ENCODE measurements at places on chromosomes 6 and 20.

DNA sequence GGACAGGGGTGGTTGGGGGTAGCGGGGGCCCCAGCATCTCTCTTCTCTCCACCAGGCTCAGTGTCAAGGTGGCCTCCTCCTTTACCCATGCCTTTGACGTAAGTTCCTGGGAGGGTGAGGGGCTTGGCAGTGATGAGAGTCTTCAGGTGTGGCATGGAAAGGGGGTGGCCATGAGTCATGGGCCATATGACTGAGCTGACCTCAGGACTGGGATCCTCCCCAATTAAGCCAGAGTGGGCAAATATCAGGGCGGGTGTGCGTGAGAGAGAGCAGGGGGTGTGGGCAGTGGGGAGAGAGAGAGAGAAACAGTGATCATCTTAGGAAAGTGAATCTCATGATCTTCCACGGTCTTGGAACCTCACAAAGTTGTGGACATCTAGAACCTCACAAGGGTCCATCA is 8.2 kb upstream of the BPIFB4 start:
- DNase-seq: no peak

GRCh38 chr6:95244751-95245150 is 332.6 kb upstream of the MANEA start:
- DNase-seq: no peak

- DNase-seq: no peak
These were observed 94.6 kb downstream of the LRRC1 start for GRCh38 chr6:53889365-53889764.

GRCh38 chr6:146434732-146435390 is 108.8 kb upstream of the RAB32 start:
- no peak for DNase-seq

- DNase-seq: no peak
These were observed 34.7 kb downstream of the TFEB start for GRCh38 chr6:41700463-41701347.

- no peak for DNase-seq
These were observed 20.1 kb upstream of the HS3ST5 start for GRCh38 chr6:114362957-114363356.

GRCh38 chr6:162463576-162463975 is 264.0 kb downstream of the PRKN start:
- DNase-seq: no peak

DNA sequence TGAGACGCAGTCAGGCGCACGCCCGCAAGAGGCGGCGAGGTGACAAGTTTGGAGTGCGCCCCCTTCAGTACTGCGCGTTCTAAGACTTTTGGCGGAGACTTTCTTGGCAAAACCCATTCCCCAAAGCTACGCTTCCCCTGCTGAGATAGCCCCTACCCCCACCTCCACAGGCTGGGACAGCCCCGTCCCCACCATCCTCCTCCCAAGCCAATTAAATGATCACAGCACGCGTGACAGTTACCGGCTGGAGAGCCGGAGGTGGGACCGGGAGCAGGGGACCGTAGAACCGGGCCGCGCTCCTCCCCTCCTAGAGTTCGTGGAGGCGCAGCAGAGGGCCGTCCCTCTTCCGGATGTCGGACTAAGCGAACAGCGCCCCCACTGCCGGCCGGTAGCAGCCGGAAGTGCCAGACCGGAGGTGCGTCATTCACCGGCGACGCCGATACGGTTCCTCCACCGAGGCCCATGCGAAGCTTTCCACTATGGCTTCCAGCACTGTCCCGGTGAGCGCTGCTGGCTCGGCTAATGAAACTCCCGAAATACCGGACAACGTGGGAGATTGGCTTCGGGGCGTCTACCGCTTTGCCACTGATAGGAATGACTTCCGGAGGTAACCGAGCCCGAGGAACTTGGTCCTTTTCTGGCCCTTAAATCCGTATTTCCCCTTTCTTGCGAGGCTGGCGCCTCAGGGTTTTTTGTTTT is at the start of gene TOMM6:
Gene TOMM6 (plus strand): TSS at position 476 of the 699 bp plus-strand sequence. CDS start 4 bp downstream, at position 480.
- DNase-seq: peak; percentile 96

GRCh38 chr20:8394308-8394945 is 262.4 kb downstream of the PLCB1 start:
- DNase-seq: no peak

GRCh38 chr20:48120120-48120519 is 334.8 kb upstream of the SULF2 start:
- no peak for DNase-seq

DNA sequence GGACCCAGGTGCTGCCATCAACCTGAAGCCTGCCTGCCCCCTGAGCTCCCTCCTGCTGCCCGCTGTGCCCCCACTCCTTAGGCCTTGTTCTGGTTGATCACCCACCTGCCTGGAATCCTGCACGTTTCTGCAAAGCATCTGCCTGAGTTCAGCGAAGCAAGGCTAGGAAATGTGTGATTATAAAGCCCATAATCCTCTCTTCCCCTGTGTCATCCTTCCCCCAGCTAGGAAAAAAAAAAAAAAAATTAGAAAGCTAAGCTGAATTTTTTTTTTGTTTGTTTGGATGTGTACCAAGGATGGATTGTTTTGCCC is 93.2 kb downstream of the FOXA2 start:
- no peak for DNase-seq

DNA sequence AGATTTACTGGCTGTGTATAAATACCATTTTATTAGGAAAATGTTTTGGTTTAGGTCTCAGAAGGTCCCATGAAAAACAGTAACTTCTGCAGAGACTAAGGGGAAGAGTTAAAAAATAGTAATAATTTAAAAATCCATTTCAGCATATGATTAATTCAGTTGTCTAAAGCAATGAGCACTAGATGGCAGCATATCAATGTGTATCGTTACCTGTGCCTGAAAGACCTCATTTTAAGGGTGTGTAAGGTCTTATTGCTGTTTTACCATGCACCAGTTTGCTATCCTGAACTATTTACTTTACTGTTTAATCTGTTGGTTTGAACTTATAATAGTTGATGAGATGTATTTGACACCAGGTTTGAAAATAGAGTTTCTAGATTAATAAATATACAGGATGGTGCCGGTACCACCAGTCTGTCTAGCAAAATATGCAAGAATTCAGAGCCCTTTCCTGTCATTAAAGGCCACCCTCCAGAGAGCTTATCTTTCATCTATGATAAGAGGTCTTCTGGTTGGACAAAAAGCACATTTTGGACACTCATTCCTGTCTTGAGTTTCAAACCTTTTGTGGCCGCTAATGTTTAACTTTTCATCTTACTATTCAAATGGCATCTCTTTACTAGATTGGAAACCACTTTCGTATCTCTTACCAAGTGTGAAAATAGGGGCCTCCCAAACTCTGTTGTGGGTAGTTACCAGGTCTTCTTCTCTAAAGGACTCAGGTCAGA is 8.9 kb upstream of the AHI1 start:
- no peak for DNase-seq

DNA sequence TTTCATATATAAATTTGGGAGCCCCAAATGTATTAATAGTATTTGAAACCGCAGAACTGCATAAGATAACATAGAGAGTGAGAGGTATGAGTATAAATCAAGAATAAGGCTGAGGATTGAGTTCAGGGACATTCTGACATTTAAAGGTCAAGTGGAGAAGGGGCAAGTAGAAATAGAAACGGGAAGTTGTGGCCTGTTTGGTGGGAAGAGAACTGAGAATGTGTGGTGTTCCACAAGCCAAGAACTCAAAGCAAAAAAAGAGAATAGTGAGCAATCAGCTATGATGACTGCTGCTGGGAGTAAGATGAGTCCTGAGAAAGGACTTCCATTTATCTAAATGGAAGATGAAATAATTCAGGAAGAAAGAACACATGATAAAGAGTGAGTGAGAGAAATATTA is 418.4 kb downstream of the CD109 start:
- no peak for DNase-seq

- DNase-seq: no peak
These were observed 1.9 kb downstream of the CITED2 start for GRCh38 chr6:139372326-139373153.

DNA sequence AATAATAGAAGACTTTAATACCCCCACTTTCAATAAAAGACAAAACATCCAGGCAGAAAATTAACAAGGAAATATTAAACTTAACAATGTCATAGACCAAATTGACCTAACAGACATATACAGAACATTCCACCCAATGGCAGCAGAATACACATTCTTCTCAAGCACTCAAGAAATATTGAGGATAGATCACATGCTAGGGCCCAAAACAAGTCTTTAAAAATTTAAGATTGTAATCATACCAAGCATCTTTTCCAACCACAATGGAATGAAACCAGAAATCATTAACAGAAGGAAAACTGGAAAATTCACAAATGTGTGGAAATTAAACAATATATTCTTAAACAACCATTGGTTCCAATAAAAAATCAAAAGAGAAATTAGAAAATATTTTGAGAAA is 161.0 kb downstream of the COL12A1 start:
- no peak for DNase-seq

DNA sequence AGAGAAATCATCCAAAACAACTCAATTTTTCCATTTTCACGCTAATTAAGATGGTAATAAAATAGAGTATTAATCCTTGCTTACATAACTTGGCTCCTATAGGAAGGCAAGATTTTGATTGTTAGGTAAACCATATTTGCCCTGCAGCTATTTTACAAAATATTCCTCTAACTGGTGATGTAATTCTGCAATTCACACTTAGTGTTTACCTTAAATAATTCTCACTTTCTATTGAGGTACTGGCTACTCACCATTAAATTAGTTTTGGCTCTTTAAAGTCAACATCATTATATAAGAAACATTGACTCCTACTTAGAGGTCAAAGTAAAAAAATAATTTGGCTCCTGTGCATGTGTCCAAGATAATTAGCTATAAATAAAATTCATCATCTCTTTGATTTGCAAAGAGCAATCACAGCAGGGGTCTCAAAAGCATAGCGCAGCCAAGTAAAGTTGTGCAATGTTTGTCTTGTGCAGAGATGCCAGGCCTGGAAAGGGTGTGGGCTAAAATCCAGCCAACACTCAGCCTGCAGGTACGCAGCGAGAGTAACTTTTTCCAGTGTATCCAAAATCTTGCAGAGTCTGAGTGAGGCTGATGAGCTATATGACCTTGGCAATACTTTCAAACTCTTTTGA is 501.2 kb downstream of the MMUT start:
- DNase-seq: no peak

DNA sequence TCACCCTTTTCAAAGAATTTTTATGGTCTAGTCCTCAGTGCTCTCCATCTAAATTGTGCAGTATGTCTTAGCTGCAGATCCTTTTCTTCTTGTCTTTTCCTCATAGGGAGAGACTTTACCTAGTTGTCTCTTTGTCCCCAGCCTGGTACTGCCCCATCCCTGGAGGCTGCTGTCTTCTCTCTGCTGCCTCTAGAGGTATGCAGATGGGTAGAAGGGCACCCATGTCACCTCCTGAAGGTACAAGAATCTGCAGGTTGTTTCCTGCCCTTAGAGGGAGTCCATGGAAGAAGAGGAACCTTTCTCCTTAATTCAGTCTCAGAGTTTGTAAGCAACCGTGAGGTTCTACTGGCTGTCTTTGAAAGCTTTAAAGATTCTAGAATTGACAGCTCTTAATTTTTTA is 39.1 kb downstream of the MCM8 start:
- no peak for DNase-seq

DNA sequence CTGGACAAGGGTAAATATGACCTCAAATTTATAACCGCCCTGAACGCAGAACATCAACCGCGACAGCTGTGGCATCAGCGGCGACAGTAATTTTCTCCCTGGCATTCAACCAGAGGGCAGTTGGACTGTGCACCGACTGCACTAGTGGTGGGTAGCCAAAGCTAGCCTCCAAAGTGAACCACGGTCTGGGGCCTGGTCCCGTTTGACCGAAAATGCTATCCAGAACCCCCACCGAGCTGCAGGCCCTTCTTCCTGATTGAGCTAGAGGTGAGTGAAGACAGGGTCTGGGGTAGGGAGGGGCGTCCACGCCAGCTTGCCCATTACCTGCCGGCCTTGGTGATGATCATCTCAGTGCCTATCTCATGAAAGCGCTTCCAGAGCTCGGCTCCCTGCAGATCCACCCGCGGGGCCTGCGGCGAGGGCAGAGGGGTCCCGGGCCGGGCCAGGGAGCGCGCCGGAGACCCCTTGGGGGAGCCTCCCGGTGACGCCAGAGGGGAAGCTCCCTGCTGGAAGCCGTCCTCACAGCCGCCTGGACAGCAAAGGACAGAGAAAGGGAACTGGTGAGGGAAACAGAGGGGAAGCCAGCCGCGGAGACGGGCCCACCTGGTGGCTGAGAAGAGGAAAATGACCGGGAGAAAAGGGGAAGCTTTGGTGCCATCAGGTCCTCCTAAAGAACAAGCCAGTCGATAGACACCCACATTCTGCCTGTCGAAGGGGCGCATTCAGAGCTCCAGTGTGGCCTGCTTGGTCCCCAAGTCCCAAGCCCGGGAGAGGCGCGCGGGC is 2.0 kb downstream of the TBX18 start:
- no peak for DNase-seq

GRCh38 chr6:15386756-15387112 is 140.9 kb downstream of the JARID2 start:
- DNase-seq: no peak

GRCh38 chr6:168852376-168852884 is 401.2 kb downstream of the THBS2 start:
- DNase-seq: no peak

- DNase-seq: no peak
These were observed 161.3 kb downstream of the PHACTR3 start for GRCh38 chr20:59765599-59766177.

DNA sequence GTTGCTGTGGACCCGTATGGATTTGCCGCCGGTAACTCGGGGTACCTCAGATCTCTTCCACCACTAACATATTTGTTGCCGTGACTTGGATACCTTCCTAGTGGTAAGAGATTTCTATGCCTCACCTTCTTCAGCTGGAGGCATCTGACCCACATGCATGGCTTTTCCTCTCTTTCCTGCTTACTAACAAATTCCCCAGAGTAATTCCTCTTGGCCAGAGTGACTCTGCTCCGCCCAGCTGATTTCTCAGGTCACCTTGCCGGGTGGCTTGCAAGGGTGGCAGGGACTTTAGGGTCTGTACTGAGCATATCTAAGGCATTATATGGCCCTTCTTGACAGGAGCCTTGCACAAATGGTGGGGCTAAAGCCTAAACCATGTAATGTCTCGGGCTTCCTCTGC is 38.2 kb downstream of the FAM184A start:
- no peak for DNase-seq

DNA sequence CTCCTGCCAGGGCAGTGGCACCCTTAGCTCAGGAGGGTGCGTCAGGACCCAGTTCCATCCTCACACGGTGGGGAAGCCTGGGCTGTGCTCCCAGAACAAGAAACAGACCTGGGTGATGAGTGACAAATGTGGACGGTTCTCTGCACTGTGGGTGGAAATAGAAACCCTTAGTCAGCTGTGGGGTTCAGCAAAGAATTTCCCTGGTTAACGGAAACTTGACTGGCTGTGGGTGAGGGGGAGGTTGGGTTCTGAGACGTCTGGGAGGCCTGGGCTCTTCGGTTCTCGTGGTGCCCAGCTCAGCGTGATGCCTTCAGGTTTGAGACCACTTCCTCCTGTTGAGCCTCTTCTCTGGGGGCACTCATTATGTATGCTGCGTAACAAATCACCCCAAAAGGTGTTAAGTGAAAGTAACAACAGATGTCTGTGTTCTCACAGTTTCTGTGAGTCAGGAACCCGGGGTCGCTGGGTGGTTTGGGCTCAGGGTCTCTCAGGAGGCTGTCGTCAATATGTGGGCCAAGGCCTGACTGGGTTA is 53.1 kb upstream of the FAM83D start:
- DNase-seq: peak; percentile 78

Measured in CD8-positive, alpha-beta T cell (primary cell).